ENCODE measurements at places on chromosomes 6 and 20. TPM values are rescaled to one million over a fixed set of nuclear protein-coding genes. Genes with fewer than 3 reads are reported as not detected.

Gene TPX2
- total RNA-seq: 2.7 TPM

Gene LAMA5
- 176 TPM for total RNA-seq

Gene FOXA2
- not detected for total RNA-seq

Gene TMEM74B
- total RNA-seq: 12.4 TPM

Gene PI3
- not detected for total RNA-seq

Gene GPSM3
- total RNA-seq: 17.7 TPM

Gene CD2AP
- total RNA-seq: 23.4 TPM

Gene DPPA5
- not detected for total RNA-seq

Gene MAPK13
- total RNA-seq: 11.7 TPM

Gene PAK5
- not detected for total RNA-seq

Gene LIME1
- total RNA-seq: 11.4 TPM

Measured in tibial nerve (tissue), 4 donors.